Esophagus (tissue), 2 donors: ENCODE measurements at places on chromosomes 2 and 18. TPM values are rescaled to one million over a fixed set of nuclear protein-coding genes. Genes with fewer than 3 reads are reported as not detected.

Gene ERBB4
- 0.06 TPM for polyA plus RNA-seq

Gene HJURP
- polyA plus RNA-seq: 9.5 TPM

Gene NT5C1B
- polyA plus RNA-seq: not detected

Gene CPLX4
- not detected for polyA plus RNA-seq

Gene DHRS9
- polyA plus RNA-seq: 33.4 TPM

Gene TYMS
- polyA plus RNA-seq: 27.8 TPM

Gene GPR75
- 0.84 TPM for polyA plus RNA-seq

Gene PLGLB2
- polyA plus RNA-seq: not detected

Gene DSG4
- polyA plus RNA-seq: 0.01 TPM

Gene C2orf92
- polyA plus RNA-seq: 1.8 TPM

Gene SMC6
- polyA plus RNA-seq: 12.3 TPM

Gene UGT1A10
- polyA plus RNA-seq: 10.8 TPM

Gene IL36G
- polyA plus RNA-seq: 54.5 TPM

Gene ANO7
- polyA plus RNA-seq: 0.14 TPM

Gene GRHL1
- 94.7 TPM for polyA plus RNA-seq

Gene LGALSL
- 16.8 TPM for polyA plus RNA-seq

Gene CAB39
- polyA plus RNA-seq: 33.6 TPM

Gene CCBE1
- polyA plus RNA-seq: 0.18 TPM

Gene VIL1
- 0.02 TPM for polyA plus RNA-seq

Gene PDE6D
- polyA plus RNA-seq: 18.8 TPM

Gene HSBP1L1
- polyA plus RNA-seq: 96.9 TPM

Gene FEV
- polyA plus RNA-seq: not detected

Gene TUBA3D
- 0.29 TPM for polyA plus RNA-seq

Gene PSMA8
- polyA plus RNA-seq: 0.04 TPM

Gene UBXN4
- polyA plus RNA-seq: 33.3 TPM

Gene LYPD6
- 0.51 TPM for polyA plus RNA-seq

Gene ALPP
- not detected for polyA plus RNA-seq

Gene ZBTB7C
- polyA plus RNA-seq: 20.6 TPM

Gene TCF7L1
- polyA plus RNA-seq: 3.5 TPM

Gene PRKAG3
- polyA plus RNA-seq: not detected

Gene DNAJC5G
- polyA plus RNA-seq: 0.05 TPM

Gene L3MBTL4
- polyA plus RNA-seq: 1.8 TPM

Gene FAM124B
- polyA plus RNA-seq: 0.33 TPM

Gene SNED1
- 3.3 TPM for polyA plus RNA-seq

Gene PLEKHH2
- 2.6 TPM for polyA plus RNA-seq

Gene NCKAP5
- polyA plus RNA-seq: 2.2 TPM

Gene CYP27A1
- 5.4 TPM for polyA plus RNA-seq

Gene SLC4A5
- polyA plus RNA-seq: 0.28 TPM

Gene PCARE
- polyA plus RNA-seq: 0.07 TPM

Gene RNF125
- polyA plus RNA-seq: 1.2 TPM

Gene IKZF2
- 11.5 TPM for polyA plus RNA-seq

Gene ITM2C
- 14.8 TPM for polyA plus RNA-seq

Gene AOX1
- polyA plus RNA-seq: 2.8 TPM

Gene IGFBP5
- 46.5 TPM for polyA plus RNA-seq

Gene AQP4
- polyA plus RNA-seq: 0.04 TPM
